ENCODE measurements at places on chromosomes 16 and 17. TPM values are rescaled to one million over a fixed set of nuclear protein-coding genes. Genes with fewer than 3 reads are reported as not detected.
A peak's percentile ranks its signal among the peaks of the same experiment; 100 is the strongest.

The RSPRY1 gene
- total RNA-seq = 39.7 TPM

DNA sequence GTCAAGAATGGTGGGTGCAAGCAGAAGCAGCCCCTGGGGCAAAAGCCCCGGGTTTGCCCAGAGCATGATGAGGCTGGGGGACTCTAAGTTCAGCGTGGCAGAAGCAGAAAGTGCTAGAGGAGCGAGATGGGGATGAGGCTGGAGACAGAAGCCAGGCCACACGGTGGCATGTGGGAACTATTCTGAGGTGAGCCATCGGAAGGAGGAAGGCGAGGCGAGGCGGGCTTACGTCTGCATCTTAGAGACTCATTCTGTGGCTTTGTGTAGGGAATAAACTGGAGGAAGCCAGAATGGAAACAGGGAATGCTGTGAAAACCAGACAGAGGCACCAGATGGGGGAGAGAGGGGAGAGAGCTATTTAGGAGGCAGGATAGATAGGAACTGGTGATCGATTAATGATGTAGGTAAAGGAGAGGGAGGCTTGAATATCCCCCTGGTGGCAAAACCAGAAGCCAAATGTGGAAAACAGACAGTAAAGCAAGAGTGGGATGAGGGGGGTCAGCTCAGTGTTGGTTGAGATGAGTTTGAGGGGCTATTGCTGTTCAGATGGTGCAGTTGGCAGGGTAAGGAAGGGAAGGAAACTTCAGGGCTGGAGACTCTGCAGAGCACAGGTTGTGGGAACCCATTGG, 3.1 kb upstream of the TNFSF13 start:
- peak; percentile 63 for DNase-seq

- peak; percentile 41 for DNase-seq
Observed at GRCh38 chr16:54655121-54655590, 275.5 kb upstream of the IRX5 start.

- no peak for DNase-seq
Observed at GRCh38 chr17:21272881-21273792, 11.4 kb upstream of the MAP2K3 start.

DNA sequence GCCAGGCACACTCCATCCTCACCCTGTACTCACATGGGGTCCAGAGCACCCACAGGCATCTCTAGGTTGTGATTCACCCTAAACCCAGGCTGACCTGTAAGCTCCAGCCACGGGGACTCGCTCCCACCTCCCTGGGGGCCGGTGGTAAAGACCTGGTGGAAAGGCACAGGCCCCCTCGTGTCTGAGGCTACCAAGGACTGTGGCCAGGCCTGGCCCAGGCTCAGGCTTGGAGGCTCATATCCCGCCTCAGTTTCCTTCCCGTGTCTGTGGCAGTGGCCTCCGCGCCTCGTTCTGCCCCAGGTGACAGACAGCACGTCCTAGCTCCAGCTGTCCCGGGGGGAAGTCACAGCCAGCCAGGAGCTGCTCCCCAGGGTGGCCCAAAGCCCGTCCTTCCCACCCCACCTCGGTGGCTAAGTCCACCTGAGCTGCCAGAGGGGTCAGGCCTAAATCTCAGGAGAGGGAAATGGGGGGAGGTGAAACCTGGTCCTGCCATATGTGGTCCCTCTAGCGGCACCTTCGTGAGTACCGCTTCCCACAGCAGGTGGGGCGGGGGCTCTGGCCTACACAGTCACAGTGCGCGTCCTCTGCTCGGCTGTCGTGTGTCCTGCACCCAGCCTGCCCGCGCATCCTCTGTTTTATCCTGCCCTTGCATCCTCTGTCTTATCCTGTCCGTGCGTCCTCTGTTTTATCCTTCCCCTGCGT, 12.6 kb downstream of the CDH15 start:
- no peak for DNase-seq

Measured in GM23338 (cell line).